ENCODE measurements at places on chromosomes 7 and 10.

GRCh38 chr7:148289630-148290029 lies 300.9 kb upstream of the C7orf33 start:
- DNase-seq = no peak

- DNase-seq = no peak
These were observed 29.9 kb upstream of the PDCD4 start for GRCh38 chr10:110841767-110842267.

GRCh38 chr7:22952306-22953015 lies 61.5 kb downstream of the HYCC1 start:
- no peak for DNase-seq

GRCh38 chr7:12930534-12930933 lies 243.1 kb downstream of the ARL4A start:
- DNase-seq = no peak

DNA sequence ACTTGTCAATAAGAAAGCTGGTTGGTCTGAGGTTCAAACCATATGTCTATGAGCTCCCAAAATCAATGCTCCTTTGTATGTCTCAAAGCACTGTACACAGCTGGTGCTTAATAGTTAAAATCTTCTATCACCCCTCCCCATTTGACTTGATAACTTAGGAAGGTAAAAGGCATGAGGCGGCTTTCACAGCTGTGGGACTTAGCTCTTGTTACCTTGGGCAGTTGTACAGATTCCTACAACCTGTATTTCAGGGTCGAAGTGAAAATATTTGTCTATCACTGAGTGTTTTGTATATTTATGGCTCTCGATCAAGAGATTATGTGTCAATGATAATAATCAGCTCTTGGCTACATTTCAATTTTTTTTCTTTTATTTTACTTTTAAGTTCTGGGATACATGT lies 992 bp upstream of the KIFBP start:
- no peak for DNase-seq

GRCh38 chr10:130053561-130053960 lies 57.1 kb downstream of the C10orf143 start:
- no peak for DNase-seq

GRCh38 chr7:79495544-79496272 lies 42.2 kb upstream of the MAGI2 start:
- DNase-seq = no peak

DNA sequence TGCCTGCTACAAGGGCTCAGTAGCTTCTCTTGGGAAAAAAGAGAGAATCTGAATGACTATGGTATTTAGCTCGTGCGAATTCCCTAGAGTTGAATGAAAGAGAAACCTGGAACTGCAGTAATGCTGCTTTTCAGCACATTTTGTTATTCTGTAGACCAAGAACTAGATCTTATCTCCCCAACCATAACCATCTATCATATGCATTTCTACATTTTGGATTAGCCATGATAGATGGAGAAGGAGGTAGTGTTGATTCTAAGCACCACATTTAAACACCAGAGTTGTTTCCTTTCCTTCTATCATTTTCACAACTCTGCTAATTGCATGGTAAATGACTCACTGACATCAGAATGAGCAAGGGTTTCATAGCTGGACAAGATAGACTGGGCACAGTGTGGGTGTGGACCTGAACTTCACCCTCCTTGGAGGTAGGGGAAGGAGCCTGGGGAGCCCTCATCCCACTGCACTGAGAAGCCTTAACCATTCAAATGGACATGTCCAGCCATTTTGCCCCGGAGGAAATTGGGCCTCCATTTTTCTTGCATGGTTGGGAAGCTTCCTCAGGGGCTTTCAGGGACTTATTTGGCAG lies 55.3 kb upstream of the BMPER start:
- DNase-seq = no peak

DNA sequence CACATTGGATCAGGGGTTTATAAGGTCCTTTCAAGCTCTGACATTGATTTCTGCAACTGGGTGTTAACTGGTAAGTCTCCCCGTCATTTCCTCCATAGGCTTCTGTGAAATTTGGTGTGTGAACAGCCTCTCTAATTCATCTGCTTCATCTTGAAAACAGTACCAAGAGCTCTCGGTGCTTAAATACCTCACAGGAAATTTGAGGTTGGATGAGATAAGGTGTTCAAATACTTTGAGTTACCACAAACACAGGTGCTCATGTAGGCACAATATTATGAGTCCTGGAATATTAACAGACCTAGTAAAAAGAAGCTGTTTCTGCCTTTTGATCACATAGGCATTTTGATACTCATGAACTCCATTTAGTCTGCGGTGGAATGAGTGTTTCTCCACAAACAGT lies 85.2 kb downstream of the RTKN2 start:
- no peak for DNase-seq

- DNase-seq = no peak
These were observed 44.7 kb downstream of the GUSB start for GRCh38 chr7:65937296-65937695.

DNA sequence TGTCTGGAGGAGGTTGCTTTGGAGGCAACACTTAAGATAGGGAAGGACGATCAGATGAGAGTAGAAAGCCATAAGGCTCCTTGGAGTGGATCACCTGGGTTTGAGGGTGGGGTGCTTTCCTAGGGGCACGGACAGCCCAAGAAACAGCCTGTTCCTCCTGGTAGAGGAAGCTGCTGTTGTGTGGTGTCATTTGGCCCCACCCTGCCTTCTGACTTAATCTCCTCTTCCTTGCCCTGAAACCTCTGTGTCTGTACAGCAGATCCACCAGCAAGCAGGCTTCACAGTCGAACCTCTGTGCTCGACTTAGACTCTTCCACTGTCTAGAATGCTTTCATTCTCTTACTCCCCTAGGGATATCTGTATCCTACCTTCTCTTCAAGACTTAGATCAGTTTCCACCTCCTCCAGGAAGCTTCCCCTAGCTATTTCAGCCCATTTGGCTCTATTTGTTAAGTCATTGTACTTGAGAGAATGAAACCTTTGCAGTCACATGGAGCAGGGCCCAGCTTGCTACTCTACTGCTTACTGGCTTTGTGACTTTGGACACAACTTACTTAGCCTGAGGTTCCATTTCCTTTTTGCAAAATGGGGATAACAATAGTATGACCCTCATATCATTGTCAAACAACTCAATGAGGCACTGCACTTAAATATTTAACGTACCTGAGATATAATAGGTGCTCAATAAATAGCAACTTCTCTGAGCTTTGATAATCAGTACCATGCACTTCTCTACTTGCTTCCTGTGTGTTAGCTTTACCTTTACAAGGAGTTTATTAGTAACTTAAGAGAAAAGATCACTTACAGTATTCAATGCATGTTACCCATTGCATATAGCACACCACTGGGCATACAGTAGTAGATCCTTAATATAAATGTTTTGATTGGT lies 5.0 kb downstream of the MXI1 start:
- DNase-seq = peak; percentile 47

DNA sequence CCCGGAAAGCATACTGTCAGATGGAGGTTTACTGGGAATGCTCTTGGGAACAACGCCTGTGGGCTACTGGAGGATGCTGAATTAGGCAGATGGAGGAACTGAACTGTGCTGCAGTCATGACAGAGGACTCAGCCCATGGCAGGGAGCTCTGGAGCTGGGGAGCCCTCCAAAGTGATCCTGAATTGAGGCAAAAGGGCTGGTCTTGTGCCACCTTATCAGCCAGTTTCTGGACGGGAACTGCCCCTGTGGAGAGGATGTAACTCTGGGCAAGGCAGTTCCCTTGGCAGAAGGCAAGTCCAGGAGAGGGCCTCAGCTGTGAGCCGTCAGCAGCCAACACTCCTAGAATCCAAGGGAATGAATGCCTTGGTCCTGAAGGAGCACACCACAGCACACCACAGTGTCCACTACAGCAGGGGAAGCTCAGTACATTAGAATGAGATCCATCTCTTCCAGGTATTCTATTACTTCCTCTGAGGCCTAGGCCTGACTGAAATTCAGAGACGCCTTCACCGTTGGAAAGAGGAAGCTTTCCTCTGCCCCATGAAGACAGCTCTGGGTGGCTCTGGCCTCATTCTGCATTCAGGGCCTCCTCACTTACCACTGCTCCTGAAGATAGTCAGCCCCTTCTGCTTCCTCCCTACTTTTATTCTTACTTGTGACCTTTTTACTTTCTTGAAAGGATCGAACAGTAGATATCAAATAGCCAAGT lies 139.6 kb upstream of the GPR26 start:
- DNase-seq = no peak

GRCh38 chr10:4638099-4638498 lies 187.9 kb upstream of the AKR1E2 start:
- DNase-seq = no peak

GRCh38 chr7:158361326-158361946 lies 226.2 kb downstream of the PTPRN2 start:
- DNase-seq = no peak

DNA sequence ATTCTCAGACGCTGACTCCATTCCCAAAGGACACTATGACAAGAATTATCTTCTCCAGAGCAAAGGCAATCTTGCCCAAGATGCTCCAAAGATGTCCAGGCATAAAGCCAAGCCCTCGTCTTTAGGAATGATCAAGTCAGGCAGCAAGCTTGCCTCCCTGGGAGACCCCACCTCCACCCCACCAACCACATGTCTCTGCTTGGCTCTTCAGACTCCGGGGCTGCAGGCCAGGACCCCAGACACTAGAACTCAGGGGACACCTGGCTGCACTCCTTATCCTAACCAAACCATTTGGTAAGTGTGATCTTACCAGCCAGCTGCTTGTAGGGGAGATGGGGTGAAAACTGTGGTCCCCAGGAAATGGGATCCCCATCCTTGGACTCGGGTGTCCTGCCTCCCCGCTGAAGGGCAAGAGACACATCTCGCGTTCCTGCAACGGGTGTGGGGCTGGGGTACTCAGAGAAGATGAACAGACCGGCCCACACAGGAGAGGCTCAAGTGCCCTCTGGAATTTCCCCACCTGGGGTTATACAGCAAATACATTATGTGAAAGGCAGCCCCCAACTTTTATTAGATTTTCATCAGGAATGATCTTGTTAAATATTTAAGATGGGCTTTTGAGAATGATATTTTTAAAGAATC lies 55.7 kb downstream of the INSIG1 start:
- DNase-seq = no peak

DNA sequence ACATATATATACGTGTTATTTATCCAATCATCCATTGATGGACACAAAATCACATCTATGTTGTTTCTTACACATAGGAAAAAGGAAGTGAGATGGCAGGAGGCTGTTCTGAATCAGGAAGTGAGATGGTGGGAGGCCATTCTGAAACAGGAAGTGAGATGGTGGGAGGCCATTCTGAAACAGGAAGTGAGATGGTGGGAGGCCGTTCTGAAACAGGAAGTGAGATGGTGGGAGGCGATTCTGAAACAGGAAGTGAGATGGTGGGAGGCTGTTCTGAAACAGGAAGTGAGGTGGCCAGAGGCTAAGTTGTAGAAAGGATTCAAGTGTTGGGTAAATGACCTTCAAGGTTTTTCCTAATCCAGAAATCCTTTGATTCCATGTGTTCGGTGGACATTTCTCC lies 921.5 kb downstream of the TYW1 start:
- no peak for DNase-seq

Measured in Ammon's horn (tissue), 1 donor.